ENCODE measurements at places on chromosomes 4 and X.

DNA sequence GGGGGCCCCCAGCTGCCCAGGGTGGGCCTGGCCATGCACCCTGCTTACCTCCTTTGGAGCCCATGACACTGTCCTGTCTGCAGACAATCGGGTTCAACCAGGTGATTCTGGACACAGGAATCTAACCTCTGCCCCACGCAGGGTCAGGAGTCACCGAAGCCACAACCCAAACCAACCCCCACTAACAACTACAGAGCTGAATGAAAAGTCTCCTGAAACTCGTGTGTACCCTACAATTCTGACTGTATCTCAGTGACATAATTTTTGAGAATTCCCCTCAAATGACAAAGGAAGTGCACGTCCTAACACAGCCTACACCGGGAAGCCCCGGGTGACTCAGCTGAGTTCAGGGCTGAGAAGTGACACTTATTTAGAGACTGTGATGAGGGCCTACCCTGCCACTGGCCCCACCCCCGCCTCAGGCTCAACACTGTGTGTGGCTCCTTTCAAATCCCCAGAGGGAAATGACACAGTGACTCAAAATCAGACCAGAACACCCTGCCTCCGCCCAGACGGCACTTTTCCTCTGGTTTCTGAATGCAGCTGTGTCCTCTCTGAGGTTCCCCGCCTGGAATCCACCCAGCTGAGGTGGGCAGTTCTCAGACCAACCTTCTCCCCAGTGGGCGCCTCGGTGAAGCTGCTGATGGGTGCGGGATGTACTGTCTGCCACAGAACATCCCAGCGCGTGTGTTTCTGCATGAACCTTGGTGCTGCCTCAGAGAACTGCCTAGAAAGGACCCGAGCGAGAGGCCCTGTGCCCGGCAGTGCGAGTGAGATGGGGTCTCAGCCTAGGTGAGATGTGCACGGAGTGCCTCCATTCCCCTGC is 9.9 kb downstream of the TNIP2 start:
- peak; percentile 76 for DNase-seq

- peak; percentile 99 for DNase-seq
Measured at GRCh38 chrX:1391707-1392375, at the start of gene SLC25A6. Gene SLC25A6, minus strand, starts transcription at chrX:1392113. Its CDS starts 104 bp downstream, at chrX:1392009.

- DNase-seq = no peak
Measured at GRCh38 chr4:5029447-5029846, 10.2 kb upstream of the CYTL1 start.

- no peak for DNase-seq
Measured at GRCh38 chr4:142683997-142684396, 162.1 kb downstream of the INPP4B start.

DNA sequence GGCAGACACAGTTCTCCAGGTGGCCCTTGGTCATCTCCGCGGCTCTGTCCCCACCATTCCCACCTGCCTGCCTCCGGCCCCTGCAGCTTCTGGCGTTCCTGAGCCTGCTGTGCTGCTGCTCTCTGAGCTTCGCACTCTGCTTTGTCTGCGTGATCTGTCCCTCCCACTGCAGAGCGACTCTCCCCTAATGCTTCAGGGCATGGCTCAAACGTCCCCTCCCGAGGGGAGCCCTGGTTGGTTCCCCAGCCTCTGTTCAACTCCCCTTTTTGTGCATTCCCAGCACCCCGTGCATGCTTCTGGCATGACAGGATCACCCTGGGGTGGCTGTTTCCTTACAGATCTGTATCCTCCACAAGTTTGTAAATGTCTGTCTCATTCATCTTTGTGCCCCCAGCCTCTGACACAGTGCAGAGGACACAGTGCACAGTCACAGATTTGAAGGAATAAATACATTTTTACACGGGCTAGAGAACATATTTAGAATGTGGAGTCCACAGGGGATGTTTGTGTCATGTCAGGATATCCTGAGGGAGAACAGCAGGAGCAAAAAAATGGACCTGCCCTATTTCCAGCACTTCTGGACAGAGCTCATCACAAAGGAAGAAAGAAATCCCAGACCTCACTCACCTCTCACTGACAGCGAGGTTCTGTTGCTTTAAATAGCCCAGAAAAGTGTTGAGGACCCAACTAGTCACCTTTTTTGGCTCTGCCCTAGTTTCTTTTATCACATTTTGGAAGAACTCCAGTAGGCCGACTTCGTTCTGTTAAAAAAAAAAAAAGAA is 72.6 kb downstream of the GATB start:
- DNase-seq = peak; percentile 42

GRCh38 chr4:146161243-146161642 is 14.3 kb upstream of the LSM6 start:
- DNase-seq = no peak

GRCh38 chr4:140046543-140046942 is 107.4 kb downstream of the MAML3 start:
- DNase-seq = no peak

DNA sequence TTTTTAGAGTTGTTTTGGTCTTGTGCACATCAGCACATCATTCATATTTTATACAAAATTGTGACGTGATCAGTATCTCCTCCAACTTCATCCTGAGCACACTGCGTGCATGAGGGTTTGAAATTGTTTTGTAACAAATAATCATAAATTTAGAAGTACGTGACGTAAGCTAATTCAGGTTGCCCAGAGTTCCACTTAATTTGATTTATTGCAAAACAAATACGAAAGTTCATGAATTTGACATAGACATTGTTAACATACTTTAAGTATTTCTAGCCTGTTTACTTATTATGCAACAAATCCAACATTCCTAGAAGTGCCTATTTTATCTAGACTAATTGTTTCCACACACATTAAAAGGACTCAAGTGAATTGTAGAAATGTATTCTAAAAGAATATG is 48.3 kb downstream of the MAP7D3 start:
- DNase-seq = no peak

Measured in Right ventricle myocardium inferior (tissue), 1 donor.